ENCODE measurements at places on chromosomes 2 and 18. TPM values are rescaled to one million over a fixed set of nuclear protein-coding genes. Genes with fewer than 3 reads are reported as not detected.

ST8SIA5 gene
- not detected for total RNA-seq

NEURL3 gene
- total RNA-seq = not detected

ANKRD30B gene
- 0.73 TPM for total RNA-seq

SIGLEC15 gene
- total RNA-seq = 1.8 TPM

CHRNG gene
- not detected for total RNA-seq

SCYGR4 gene
- total RNA-seq = not detected

TET3 gene
- 4.5 TPM for total RNA-seq

CDCA7 gene
- total RNA-seq = 0.83 TPM

ELOA2 gene
- not detected for total RNA-seq

ALK gene
- 0.07 TPM for total RNA-seq

IAH1 gene
- total RNA-seq = 51.2 TPM

HOXD12 gene
- total RNA-seq = not detected

AGAP1 gene
- total RNA-seq = 19.0 TPM

POTEI gene
- total RNA-seq = not detected

CDH19 gene
- 0.33 TPM for total RNA-seq

ASPRV1 gene
- total RNA-seq = 0.46 TPM

FSHR gene
- total RNA-seq = not detected

CTAGE1 gene
- 0.07 TPM for total RNA-seq

SALL3 gene
- 0.52 TPM for total RNA-seq

DNAH7 gene
- 0.46 TPM for total RNA-seq

CENPA gene
- 2.7 TPM for total RNA-seq

DPP4 gene
- total RNA-seq = 39.1 TPM

POTEJ gene
- not detected for total RNA-seq

TMEM17 gene
- 2.6 TPM for total RNA-seq

FOXD4L1 gene
- 0.13 TPM for total RNA-seq

GKN2 gene
- not detected for total RNA-seq

ARL5A gene
- total RNA-seq = 56.0 TPM

DES gene
- total RNA-seq = 3.0 TPM

GAREM1 gene
- total RNA-seq = 3.5 TPM

SSB gene
- total RNA-seq = 85.0 TPM

RNF125 gene
- total RNA-seq = 0.13 TPM

GALM gene
- total RNA-seq = 7.8 TPM

ACVR1 gene
- total RNA-seq = 62.4 TPM

MAP3K20 gene
- 75.4 TPM for total RNA-seq

G6PC2 gene
- total RNA-seq = not detected

ANKRD29 gene
- total RNA-seq = 2.0 TPM

IHH gene
- total RNA-seq = not detected

PRKAG3 gene
- 0.52 TPM for total RNA-seq

CBLN2 gene
- 0.07 TPM for total RNA-seq

MOGAT1 gene
- not detected for total RNA-seq

GPR75 gene
- 1.5 TPM for total RNA-seq

TMEFF2 gene
- 3.3 TPM for total RNA-seq

TMEM169 gene
- 0.83 TPM for total RNA-seq
